Central memory CD4-positive, alpha-beta T cell (primary cell): ENCODE measurements at places on chromosomes 2 and 18.

- no peak for DNase-seq
These were observed 513.0 kb downstream of the GALR1 start for GRCh38 chr18:77762642-77763041.

DNA sequence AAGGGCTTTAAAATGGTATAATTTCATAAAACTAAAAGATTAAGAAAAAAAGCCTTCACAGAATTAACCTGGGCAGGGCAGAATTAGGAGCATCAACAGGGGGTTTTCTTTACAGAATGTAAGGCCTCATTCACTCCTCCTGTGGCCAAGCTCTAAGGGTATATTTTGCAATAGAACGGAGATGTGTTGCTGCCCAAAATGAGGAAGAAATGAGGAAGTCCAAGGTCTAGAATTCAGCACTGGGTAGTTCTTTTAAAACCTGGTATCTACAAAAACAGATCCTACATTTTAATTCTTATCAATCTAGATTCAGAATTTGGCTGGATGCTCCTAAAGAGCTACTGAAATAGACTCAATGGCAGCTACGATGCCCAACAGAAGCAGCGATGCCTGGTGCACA lies 101.8 kb downstream of the AKAIN1 start:
- no peak for DNase-seq

DNA sequence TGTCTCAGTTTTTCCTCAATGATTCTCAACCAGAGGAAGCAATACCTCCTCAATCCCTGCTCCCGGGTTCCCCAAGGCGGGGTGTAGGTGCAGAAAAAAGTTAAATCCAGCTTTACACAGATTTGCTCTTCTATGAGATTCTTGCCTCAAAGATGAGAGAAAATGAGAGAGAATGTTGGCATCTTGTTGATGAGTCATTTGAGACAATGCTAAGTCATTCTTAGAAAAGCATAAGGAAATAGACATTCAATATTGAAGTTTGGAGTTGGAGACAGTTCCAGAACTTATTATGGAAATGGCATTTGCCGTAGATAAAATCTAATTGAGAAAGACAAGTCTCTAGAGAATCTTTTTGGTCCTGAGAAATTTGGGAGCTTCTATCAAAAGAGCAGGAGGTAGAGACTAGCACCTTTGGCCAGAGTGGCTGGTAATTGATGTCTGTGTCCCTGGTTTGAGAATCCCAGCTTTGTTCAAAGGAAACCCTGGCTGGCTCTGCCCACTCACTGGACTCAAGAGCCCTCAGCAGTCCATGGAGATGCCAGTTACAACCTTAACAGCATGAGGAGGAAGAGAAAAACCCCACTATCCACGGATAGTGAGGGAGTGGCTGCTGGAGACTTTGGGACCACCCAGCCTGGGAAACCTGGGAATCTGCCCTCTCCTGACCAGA lies 181.2 kb downstream of the FAM124B start:
- no peak for DNase-seq

DNA sequence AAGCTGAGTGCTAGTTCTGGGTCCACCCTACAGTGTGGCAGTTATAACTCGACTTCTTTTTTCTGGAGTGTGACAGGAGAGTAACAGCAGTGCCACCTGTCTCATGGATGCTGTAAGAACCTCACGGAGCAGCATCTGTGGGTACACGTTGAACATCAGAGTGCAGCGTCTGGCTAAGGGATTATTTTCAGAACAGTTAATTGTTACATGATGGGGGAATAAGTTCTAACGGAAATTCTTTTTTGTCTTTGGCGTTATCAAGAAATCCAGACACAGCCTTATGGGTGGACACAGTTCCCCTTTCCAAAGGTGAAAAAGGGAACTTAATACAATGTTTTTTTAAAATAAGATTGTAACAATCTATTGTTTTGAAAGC lies 28.3 kb upstream of the TOGARAM2 start:
- no peak for DNase-seq

GRCh38 chr18:41266204-41266603 lies 688.8 kb upstream of the PIK3C3 start:
- no peak for DNase-seq

DNA sequence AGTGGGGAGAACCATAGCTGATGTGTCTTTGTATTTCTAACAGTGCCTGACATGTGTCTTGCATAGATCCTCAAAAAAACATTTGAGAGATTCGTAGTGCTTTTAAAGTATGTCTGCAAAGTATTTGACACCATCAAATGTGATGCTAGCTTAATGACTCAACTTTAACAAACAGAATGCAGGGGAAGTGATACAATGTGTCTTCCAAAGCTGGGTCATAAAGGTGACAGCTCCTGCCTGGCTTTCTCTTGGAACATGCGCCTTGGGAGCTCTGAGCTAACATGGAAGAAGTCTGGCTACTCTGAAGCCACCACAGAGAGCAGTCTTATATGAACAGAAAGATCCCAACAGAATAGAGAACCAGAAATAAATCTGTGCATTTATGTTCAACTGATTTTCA lies 78.2 kb downstream of the C1D start:
- DNase-seq, result no peak

DNA sequence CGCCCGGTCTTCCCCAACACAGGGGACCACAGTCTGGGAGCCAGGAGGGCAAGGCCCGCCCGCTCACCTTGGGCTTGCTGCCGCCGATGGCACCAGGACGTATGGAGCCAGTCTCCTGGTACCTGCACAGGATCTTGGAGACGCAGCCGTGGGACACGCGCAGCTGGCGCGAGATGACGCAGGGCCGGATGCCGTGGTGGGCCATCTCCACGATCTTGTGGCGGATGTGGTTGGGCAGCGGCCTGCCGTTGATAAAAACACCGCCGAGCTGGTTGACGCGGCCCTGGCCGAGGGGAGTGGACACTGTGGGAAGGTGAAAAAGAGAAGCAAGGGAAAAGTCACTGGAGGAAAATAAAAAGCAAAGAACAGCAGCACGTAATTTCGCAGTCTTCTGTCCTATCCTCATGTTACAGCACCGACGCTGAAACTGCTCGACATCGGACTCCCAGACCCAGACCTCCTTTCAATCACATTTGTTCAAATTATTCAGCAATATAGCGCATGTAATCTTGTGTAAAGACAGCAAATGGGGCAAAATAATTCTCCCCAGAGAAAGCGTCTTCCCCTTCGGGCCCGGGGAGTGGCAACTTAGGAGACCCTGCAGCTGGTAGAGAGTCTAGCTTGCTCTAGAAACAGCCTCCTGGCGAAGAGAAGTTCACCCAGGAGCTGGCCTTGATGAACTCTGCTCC lies 1.7 kb downstream of the PAX3 start:
- DNase-seq, result no peak

DNA sequence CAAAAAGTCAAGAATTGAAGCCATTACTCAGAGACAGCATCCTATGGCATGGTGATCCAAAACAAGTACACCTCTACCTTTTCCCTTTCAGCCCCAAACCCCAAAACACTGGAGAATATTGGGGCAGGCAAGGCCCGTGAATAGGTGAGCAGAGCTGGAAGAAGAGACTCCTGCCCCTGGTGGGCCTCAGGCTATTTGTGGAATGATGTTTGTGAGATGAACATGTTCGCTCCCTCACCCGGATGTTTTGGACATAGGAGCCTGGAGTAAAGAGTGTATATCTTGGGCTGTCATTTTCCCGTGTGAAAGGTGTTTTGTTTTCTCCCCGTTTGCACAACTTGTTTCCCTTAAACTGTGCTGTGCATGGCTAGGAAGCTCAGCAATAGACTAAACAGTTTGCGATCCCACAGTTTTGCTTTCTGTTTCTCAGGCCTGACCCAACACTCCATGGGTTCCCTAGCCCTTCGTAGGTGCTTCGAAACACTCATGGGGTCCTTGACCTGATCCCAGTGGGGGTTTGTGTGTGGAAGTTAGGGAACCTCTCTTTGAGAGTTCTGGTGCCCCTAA lies 136.5 kb upstream of the TNP1 start:
- DNase-seq, result no peak

- no peak for DNase-seq
These were observed 15.2 kb downstream of the MMADHC start for GRCh38 chr2:149572102-149572953.

GRCh38 chr2:233442028-233442310 lies 87.7 kb downstream of the DGKD start:
- no peak for DNase-seq

- no peak for DNase-seq
These were observed 262.4 kb downstream of the NBAS start for GRCh38 chr2:15298770-15299169.

DNA sequence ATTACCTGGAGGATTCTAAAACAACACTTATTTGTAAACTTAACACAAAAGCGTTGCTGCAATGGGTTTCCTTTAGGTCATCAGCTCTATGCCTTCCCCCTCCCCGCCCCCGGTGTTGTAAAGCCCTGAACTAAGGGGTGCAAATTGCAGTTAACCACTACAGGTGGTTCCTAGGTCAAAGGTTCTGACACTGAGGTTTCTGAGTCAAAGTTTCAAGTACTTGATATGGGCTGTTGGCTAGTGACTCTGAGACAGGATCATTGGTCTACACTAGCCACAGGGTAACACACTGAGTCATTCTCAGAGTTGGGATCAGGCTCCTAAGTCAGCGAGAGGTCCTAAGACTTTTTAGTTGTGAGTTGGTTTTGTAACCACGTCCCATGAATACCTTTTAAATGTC lies 15.4 kb downstream of the IL1B start:
- DNase-seq, result no peak

DNA sequence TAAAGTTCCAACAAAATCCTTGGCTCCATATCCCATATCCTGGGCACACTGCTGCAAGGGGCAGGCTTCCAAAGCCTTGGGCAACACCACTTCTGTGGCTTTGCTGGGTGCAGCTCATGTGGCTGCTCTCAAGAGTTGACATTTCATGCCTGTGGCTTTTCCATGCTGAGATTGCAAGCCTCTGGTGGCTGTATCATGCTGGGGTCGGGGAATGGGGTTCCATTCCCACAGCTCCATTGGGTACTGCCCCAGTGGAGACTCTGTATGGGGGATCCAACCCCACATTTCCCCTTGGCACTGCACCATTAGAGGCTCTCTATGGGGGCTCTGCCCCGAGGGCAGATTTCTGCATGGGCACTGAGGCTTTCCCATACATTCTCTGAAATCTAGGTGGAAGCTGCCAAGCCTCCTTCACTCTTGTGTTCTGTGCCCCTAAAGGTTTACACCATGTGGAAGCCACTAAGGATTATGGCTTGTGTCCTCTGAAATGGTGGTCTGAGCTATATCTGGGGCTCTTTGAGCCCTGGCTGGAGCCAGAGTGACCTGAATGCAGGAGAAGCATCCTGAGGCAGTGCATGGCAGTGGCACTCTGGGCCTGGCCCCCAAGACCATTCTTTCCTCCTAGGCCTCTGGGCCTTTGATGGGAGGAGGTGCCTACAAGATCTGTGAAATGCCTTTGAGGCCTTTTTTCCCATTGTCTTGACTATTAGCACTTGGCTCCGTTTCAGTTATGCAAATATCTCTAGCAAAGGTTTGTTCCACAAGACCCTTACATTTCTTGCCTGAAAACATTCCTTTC lies 107.9 kb downstream of the PTGR3 start:
- no peak for DNase-seq

- DNase-seq, result no peak
These were observed 186.1 kb downstream of the ADCYAP1 start for GRCh38 chr18:1090758-1091157.

GRCh38 chr2:162244541-162245031 lies 1.3 kb upstream of the FAP start:
- no peak for DNase-seq

DNA sequence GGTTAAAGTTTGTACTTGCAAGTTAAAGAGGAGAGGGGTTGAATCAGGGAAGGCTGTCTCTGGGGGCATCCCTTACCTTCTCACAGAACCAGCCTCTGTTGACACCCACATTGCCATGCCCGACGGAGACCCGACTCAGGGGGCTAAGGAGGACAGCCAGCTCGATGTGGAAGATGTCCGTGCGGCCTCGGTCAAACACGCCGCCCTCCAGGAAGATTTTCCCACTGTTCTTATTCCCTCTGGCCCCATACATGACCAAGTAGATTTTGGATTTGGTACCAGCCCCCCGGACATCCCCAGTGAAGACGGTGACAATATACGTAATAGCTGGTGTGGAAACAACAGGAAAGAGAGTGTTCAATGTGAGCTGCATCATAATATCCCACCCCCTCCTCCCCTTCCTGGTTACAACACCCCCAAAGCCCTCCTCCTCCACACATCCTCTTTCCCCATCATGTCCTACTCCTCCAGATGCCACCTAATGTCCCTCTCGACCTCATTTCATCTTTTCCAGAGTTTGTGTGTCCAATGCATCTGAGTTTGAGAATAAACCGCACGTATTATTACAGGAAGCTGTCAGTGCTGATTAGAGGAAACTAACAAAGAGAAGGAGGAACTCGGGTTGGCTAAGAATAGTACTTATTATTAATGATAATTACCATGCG lies 55.7 kb downstream of the LOXHD1 start:
- DNase-seq, result no peak

GRCh38 chr2:201471732-201472393 lies 20.3 kb downstream of the STRADB start:
- DNase-seq, result no peak

DNA sequence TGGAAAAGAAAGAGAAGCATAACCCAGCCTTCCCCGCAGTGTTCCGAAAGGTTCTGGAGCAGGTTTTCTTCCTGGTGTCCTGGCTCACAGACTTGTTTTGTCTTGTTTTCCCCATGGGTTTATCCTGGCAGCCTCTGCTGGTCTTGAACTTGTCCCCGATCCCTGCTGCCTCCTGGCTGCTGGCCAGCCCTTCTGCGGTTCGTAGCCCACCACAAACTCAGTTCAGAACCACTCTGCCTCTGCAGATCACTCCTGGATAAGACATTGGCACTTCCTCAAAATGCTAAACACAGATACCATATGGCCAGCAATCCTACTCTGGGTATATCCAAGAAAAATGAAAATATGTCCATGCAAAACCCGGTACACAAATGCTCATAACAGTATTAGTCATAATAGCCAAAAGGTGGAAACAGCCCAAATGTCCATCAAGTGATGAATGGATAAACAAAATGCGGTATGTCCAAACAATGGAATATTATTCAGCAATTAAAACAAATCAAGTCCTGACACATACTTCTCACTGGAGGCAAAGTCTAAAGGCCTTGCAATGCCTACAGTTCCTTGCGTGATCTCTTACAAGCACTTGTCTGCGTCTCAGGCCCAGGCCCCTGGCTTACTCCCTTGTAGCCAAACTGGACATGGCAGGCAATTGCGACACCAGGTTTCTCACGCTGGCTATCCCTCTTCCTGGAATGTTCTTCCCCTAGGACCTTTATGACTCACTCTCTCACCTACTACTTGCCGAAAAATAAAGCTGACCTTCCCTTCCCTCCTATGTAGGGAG lies 28.0 kb upstream of the ARHGEF4 start:
- DNase-seq, result no peak

GRCh38 chr2:66696886-66697285 lies 262.0 kb downstream of the MEIS1 start:
- DNase-seq, result no peak

DNA sequence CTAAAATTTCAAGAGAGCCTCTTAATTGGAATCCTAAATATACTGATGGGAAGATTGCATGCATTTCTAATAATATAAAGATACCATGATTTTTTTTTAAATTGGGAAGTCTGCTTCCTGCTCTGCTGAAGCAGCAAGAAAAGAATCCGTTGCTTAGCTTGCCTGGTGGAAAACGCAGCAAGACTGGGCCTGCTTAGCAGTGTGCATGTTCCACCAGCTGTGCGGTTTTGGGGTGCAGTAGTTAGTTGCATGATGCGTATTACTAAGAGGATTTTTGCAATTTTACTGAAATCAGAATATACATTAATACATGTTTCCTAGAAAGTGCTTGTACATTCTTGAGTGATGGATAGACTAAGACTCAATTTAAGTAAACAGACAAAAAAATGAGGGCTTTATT lies 319.9 kb downstream of the CMPK2 start:
- DNase-seq, result no peak
